NCI-H1417 treated with DMSO at 0.1 percent for 48 hours (cell line): ENCODE measurements at places on chromosomes 5 and 9.

DNA sequence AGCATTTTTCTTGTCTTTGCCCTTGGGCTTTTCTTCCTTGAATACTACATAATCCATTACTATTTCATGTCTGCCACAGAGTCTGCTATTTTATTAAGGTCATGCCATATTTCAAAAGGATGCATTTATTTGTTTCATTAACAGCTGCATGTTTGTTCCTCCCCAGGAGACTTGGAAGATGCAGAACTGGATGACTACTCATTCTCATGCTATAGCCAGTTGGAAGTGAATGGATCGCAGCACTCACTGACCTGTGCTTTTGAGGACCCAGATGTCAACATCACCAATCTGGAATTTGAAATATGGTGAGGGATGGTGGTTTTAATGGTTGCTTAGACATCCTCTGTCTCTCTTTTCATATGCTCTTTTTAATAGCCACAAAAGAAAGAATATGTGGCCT lies 4.0 kb downstream of the IL7R start:
- no peak for DNase-seq

DNA sequence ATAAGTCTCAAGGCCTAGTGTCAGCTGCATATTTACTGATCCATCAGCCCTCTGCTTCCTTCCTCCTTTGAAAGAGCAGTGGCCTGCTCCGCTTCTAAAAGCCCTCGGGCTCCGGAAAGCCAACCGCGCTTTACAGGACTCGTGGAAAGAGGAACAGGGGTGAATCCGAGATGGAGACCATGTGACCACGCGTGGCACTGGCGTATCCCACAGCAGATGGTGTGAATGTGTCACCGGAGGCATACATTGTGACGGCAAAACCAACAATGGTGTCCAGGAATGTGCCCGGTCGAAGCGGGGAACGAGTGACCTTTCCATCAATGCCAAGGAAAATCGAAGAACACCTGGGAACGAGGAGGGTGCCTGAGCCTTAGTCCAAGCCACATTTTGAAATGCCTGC lies 484.6 kb downstream of the SPATA31A7 start:
- DNase-seq = no peak

DNA sequence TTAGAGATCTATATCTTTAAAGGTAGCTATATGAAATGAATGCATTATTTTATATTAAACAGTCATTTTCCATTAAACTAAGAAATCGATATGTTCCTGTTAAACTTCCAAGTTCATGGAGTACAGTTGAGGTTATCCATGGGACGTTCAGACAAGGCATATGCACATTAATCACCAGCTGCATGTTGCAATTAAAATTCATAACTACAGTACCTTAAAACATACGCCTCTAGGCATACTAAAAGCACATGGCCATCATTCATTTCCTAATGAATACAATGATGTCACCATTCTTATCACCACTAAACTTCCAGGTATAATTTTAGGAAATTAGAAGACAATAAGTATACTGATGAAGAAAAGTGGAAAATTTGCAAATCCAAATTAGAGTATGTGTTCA lies 174.3 kb downstream of the CDH12 start:
- DNase-seq = peak; percentile 54

- DNase-seq = no peak
Observed at GRCh38 chr9:132075853-132076252, 3.8 kb downstream of the MED27 start.

- no peak for DNase-seq
Observed at GRCh38 chr9:129102791-129103594, 7.6 kb downstream of the CRAT start.

GRCh38 chr5:84091127-84091799 lies 293.4 kb downstream of the EDIL3 start:
- peak; percentile 9 for DNase-seq

- DNase-seq = no peak
Observed at GRCh38 chr5:1724822-1725602, 74.6 kb downstream of the MRPL36 start.

- no peak for DNase-seq
Observed at GRCh38 chr9:127449332-127449966, 1.8 kb downstream of the RPL12 start.

GRCh38 chr9:69465473-69465872 lies 140.5 kb downstream of the ENTREP1 start:
- no peak for DNase-seq

GRCh38 chr5:41795125-41795524 lies 75.1 kb downstream of the OXCT1 start:
- DNase-seq = no peak

DNA sequence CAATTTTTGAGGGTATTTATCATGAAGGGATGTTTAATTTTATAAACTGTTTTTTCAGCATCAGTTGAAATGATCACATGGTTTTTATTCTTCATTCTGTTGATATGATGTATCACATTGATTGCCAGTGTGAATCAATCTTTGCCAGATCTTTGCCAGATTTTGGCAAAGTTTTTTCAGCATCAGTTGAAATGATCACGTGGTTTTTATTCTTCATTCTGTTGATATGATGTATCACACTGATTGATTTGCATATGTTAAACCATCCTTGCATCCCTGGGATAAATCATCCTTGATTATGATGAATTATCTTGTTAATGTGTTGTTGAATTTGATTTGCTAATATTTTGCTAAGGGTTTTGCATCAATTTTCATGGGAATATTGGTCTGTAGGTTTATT lies 140.9 kb upstream of the TAS2R1 start:
- DNase-seq = no peak

- no peak for DNase-seq
Observed at GRCh38 chr9:36940500-36940853, 93.6 kb downstream of the PAX5 start.

DNA sequence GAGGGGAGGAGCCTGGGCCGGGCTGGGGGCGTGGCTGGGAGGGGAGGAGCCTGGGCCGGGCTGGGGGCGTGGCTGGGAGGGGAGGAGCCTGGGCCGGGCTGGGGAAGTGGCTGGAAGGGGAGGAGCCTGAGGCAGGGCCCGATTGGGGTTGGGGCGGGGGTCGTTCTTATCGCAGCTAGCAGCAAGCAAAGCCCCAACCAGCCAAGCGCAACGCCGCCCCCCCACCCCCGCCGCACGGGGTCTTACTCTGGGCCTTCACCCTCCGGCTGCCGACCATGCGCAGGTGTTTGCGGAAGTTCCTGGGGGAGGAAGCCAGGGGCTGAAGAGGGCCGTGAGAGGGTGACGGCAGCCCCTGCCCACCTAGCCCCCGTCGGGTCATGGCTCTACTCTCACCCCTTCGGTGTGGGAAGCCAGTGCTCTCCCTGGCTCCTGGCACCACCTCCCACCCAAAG lies 5.0 kb downstream of the NSMF start:
- DNase-seq = no peak

DNA sequence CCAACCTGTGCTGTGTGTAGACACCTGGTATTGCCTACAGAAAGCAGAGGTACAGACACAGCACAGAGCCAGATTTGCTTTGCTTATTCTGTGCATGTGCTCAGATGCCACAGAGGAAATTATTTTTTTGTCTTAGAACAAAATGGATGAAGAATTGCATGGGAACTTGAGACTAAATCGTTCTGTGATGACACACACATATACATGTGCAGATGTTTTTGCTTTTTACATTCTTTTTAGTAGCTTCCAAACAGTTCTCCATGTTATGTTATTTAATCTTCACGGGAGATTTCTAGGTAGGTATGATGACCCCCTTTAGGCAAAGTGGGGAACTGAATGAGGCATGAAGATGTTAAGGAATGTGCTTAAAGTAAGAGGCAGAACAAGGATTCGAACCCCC lies 221.5 kb upstream of the PANK3 start:
- DNase-seq = no peak

- no peak for DNase-seq
Observed at GRCh38 chr9:130186839-130187522, 14.8 kb downstream of the NCS1 start.

- no peak for DNase-seq
Observed at GRCh38 chr5:40112875-40113274, 566.8 kb upstream of the PTGER4 start.

DNA sequence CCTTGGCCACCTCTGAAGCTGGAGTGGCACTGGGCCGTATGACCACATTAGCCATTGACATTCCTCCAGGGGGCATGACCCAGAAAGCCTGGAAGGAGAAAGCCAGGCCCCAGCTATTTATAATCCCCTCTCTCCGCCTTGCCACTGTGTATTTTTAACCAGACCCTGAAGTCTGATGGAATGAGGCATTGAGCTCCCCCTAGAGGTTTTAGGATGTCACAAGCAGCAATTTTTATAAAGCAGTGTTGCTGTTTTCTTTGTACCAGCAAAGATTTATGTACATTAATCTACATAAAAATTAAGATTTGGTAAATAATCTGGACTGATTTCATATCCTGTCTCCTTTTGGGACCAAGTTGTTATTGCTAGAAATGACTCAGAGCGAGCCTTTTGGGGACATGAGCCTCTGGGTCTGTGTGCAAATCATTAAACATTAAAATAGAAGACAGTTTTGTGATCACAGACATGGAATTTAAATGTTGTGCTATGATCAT lies 127.1 kb downstream of the TRIO start:
- peak; percentile 35 for DNase-seq

- no peak for DNase-seq
Observed at GRCh38 chr5:144035046-144035740, 135.3 kb downstream of the YIPF5 start.

GRCh38 chr5:84433461-84433860 lies 48.8 kb upstream of the EDIL3 start:
- no peak for DNase-seq

GRCh38 chr9:91117959-91118703 lies 243.6 kb downstream of the AUH start:
- peak; percentile 3 for DNase-seq

DNA sequence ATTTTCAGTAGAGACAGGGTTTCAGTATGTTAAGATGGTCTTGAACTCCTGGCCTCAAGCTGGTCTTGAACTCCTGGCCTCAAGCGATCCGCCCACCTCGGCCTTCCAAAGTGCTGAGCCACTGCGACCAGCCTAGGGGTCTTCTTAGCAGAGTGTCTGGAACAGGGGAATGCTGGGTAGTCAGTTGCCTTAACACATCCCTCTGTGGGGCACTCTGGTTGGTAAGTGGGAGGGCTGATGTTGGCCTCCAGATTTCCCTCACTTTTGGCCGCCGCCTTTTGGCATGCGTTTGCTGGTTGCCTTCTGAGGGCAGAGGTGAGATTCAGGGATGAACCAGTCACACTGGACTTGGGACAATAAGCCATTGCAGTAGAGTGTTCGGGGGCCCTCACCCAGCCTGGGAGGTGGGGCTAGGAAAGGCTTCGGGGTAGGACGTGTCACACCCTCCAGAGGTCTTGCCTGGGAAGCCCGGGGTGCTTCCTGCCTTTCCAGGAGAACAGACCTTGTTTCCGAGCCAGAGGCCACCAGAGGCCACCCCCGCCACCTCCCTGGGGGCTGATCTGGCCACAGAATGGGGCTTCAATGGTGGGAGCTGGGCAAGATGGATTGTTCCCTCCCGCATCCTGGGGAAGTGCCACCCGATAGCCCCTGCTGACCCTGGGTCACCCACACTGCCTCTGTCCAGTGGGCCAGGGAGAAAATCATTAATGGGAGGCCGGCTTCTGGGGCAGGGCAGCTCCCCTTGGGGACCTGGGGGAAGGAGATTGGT lies 13.3 kb downstream of the FGF18 start:
- DNase-seq = no peak

DNA sequence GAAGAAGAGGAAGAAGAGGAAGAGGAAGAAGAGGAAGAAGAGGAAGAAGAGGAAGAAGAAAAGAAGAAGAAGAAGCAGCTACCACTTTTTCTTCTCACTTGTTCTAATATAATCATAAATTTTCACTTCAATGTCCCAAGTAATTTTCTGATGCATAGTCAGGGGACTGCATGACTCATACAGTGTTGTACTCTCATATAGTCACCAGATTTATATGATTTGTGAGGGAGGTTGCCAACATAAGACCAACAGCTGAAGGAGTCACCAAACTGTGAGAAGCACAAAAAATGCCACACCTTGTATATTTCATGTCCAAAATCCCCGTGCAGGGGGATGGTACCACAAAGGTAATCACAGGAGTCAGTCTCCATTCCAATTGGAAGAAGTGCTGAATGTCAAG lies 32.7 kb upstream of the DMRTA1 start:
- no peak for DNase-seq

- no peak for DNase-seq
Observed at GRCh38 chr9:97382099-97382718, 29.7 kb upstream of the TDRD7 start.

GRCh38 chr5:14743601-14744295 lies 79.2 kb downstream of the OTULIN start:
- DNase-seq = no peak

DNA sequence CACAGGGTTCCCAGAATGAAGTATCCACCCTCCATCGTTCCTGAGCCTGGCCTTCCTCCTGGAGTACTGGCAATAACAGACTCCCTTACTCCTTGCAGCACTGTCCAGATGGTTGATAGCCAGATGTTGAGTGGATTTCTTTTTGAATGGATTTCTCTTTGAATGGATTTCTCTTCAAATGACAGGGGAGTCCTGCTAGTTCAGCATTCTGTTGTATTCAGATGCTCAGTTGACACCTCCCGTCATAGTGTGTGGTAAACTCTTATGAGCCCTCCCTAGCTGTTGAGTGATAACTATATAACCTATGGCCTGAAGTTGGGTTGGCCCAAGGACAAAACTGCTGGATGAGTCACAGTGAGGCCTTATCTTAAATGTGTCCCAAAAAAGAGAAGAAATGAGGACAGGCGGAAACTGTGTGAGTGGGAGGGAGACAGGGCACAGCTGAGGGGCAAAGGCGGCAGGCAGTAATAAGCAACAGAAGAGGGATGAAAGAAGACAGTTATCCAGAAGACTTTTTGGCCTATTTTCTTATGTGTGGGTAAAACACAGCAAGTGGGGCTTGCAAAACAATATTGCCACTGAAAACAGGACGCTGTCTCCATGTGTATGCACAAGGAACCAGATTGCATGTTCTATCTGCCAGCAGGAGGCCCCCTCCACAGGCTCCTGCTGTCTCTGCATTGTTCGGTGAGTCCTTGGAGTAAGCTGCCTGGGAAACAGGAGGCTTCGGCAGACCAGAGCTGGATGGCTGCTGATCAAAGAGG lies 209.5 kb upstream of the S1PR3 start:
- DNase-seq = no peak

- DNase-seq = no peak
Observed at GRCh38 chr5:121263456-121263855, 588.2 kb upstream of the FTMT start.

- no peak for DNase-seq
Observed at GRCh38 chr9:127118597-127119319, 3.7 kb downstream of the ANGPTL2 start.

DNA sequence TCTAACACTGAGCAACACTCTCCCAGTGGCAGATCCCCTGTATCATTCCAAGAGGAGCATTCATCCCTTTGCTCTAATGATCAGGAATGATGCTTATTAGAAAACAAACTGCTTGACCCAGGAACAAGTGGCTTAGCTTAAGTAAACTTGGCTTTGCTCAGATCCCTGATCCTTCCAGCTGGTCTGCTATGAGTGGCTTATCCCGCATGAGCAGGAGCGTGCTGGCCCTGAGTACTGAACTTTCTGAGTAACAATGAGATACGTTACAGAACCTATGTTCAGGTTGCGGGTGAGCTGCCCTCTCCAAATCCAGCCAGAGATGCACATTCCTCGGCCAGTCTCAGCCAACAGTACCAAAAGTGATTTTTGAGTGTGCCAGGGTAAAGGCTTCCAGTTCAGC lies 29.7 kb downstream of the GABRP start:
- DNase-seq = no peak

- no peak for DNase-seq
Observed at GRCh38 chr5:53045263-53045662, 56.1 kb downstream of the ITGA2 start.

GRCh38 chr9:113531919-113532808 lies 68.6 kb downstream of the RGS3 start:
- no peak for DNase-seq
